Activated CD4-positive, alpha-beta T cell treated with anti-CD3 and anti-CD28 coated beads, Interleukin-2, amount 10 ng/mL, durations not matched to agents 24 days and 14 days (primary cell): ENCODE measurements at places on chromosomes 3 and 15. TPM values are rescaled to one million over a fixed set of nuclear protein-coding genes. Genes with fewer than 3 reads are reported as not detected.

DNA sequence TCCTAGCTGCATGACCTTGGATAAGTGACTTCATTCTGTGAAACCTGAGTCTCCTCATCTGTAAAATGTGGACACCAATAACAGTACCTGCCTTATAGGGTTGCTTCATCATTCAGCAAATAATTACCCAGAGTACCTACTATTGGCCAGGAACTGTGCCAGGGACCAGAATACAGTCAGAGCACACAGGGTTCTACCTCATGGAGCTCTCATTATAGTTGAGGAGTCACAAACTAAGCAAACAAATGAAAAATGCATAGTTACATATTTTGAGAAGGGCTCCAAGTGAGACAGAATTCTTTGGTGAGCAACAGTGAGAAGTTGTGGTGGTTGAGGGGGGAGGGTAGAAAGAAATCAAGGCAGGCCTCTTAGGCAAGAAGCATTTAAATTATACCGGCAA is 308.6 kb upstream of the WNT5A start:
- no peak overlapping the region for H3K27ac ChIP-seq
- H3K4me3 ChIP-seq = no peak overlapping the region
- no peaks in the 10 kb centered on the region for H3K4me1 ChIP-seq
- H3K27me3 ChIP-seq = no peaks in the 10 kb centered on the region

- DNase-seq = no peak
- no peaks in the 10 kb centered on the region for H3K27me3 ChIP-seq
- H3K4me1 ChIP-seq = no peaks in the 10 kb centered on the region
- peaks cover 25% of the 10 kb centered on the region for H3K36me3 ChIP-seq
- H3K4me3 ChIP-seq = no peak overlapping the region
These were observed 8.6 kb upstream of the ZNF621 start for GRCh38 chr3:40516201-40516600.

DNA sequence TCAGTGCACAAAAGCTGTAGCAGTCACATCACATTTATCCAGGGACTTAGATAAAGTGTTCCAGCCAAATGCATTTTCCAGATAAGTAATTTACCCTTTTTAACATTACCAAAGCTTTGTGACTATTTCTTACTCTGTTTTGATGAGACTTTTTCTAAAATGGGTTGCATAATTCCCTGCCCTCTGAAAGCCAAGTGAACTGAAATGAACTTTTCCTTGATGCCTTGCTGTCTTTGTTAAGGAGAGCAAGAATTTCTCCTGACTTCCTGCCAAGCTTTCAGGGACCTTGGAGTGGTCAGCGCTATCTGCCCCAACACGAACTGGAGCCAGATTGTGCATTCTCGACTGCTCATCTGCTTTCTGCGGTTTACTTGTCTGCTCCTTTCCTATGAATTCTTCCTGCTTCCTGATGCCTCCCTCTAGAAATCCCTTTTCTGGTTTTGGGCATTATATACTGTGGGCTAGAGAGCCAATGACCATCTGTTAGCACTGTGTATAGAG is 34.8 kb downstream of the EIF4E3 start:
- no peak overlapping the region for H3K4me3 ChIP-seq
- H3K36me3 ChIP-seq = peaks cover 46% of the 10 kb centered on the region
- peaks cover 12% of the 10 kb centered on the region for H3K4me1 ChIP-seq

DNA sequence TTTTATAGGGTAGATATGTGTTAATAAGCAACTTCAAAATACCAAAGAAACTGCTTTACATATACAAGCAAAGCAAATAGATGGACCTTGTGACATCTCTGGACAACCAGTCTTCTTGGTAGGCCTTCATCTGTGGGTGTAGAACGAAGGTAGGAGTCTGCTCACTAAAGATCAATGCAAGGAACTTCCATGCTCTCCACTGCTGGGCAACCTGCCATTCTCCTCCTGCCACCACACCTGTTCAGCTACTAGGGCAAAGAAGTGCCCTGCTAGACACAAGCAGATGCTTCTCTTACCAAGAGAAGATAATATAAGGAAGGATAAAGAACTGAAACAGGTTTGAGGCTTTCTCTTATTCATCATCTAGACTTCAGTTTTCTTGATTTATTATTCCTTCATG is 12.6 kb downstream of the PPARG start:
- no peak overlapping the region for H3K27ac ChIP-seq
- H3K27me3 ChIP-seq = peaks cover 35% of the 10 kb centered on the region
- no peak overlapping the region for H3K4me3 ChIP-seq
- no peaks in the 10 kb centered on the region for H3K36me3 ChIP-seq
- H3K4me1 ChIP-seq = no peaks in the 10 kb centered on the region

- H3K27ac ChIP-seq = no peak overlapping the region
- peaks cover 18% of the 10 kb centered on the region for H3K4me1 ChIP-seq
- H3K27me3 ChIP-seq = peaks cover 23% of the 10 kb centered on the region
- no peak overlapping the region for H3K4me3 ChIP-seq
These were observed 331.5 kb downstream of the UACA start for GRCh38 chr15:70431854-70432253.

DNA sequence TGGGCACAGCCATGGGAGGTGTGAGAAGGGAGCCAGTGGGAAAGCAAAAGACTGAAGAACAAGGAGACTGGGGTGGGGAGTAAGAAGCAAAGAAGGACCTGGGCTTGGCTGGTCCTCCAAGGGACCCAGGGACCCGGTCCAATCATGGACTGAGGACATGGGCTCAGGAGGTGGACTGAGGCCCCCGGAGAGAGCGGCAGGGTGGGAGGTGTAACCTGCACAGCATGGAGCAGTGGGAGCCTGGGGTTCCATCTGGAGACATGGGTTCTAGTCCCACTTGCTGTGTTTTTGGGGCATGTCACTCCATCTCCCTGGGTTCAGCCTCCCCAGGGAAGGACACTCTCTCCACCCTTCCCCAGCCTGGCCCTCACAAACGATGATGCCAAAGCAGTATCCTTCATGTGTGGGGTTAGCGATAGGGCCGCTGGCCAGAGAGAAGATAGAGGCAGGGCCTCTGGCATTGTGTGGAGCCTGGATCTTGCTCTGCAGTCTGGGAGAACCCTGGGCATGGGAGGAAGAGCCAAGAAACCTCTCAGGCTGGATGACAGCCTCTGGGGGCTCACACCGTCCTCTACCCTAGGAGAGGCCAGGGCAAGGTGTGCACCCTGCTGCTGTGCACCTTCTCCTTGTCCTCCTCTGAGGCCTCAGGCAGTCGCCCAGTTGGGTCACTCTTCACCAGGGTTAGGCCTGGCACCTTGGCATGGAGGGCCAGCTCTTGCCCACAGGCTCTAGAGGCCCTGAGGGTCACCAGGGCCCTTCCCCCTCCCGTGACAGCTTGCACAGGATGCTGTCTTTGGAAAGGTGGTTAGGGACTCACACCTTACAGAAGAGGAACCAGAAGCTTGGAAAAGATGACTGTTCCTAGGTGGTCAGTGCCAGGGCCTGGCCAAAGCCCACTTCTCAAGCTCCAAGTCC is 26.0 kb downstream of the FBXW12 start:
- no peaks in the 10 kb centered on the region for H3K36me3 ChIP-seq
- no peak for DNase-seq
- peaks cover 2% of the 10 kb centered on the region for H3K4me1 ChIP-seq
- H3K4me3 ChIP-seq = no peak overlapping the region

DNA sequence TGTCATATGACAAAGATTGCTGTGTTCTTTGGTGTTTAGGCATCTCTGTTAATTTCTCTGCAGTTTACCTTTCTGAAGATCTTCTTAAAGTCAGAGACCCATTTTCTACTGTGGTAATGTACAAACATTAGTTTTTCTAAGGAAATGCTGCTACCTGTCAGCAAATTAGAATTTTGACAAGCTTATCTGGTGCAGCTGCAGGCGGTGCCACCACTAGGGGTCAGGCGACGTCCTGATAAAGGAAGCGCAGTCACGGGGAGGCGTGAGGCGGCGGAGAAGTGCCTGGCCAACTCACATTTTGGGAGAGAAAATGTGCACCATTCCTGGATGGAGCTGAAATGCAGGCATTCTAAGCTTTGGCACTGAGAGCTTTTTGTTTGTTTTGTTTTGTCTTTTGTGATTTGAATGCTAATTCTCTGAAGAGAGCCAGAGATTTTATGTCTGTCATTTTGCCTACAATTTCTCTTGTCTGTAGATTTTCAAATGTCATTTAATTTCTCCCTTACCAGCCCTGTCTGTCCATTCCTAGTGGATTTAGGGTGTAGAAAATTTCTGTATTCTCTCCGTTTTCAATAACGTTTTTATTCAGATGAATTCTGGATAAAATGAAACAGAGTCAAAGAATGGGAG is 24.9 kb upstream of the SIAH2 start:
- H3K4me1 ChIP-seq = peaks cover 39% of the 10 kb centered on the region
- H3K27ac ChIP-seq = peak overlapping the region; percentile 39
- peak; percentile 92 for DNase-seq
- H3K4me3 ChIP-seq = peak overlapping the region; percentile 2
- peaks cover 4% of the 10 kb centered on the region for H3K27me3 ChIP-seq

- no peak overlapping the region for H3K27ac ChIP-seq
- H3K36me3 ChIP-seq = no peaks in the 10 kb centered on the region
- H3K4me1 ChIP-seq = no peaks in the 10 kb centered on the region
- no peak overlapping the region for H3K4me3 ChIP-seq
These were observed 134.4 kb upstream of the FAM3D start for GRCh38 chr3:58800940-58801339.

GRCh38 chr3:106302451-106303221 is 433.8 kb upstream of the CBLB start:
- peaks cover 16% of the 10 kb centered on the region for H3K36me3 ChIP-seq
- DNase-seq = peak; percentile 77
- H3K27ac ChIP-seq = peak overlapping the region; percentile 59
- H3K4me3 ChIP-seq = peak overlapping the region; percentile 30
- peaks cover 39% of the 10 kb centered on the region for H3K4me1 ChIP-seq

DNA sequence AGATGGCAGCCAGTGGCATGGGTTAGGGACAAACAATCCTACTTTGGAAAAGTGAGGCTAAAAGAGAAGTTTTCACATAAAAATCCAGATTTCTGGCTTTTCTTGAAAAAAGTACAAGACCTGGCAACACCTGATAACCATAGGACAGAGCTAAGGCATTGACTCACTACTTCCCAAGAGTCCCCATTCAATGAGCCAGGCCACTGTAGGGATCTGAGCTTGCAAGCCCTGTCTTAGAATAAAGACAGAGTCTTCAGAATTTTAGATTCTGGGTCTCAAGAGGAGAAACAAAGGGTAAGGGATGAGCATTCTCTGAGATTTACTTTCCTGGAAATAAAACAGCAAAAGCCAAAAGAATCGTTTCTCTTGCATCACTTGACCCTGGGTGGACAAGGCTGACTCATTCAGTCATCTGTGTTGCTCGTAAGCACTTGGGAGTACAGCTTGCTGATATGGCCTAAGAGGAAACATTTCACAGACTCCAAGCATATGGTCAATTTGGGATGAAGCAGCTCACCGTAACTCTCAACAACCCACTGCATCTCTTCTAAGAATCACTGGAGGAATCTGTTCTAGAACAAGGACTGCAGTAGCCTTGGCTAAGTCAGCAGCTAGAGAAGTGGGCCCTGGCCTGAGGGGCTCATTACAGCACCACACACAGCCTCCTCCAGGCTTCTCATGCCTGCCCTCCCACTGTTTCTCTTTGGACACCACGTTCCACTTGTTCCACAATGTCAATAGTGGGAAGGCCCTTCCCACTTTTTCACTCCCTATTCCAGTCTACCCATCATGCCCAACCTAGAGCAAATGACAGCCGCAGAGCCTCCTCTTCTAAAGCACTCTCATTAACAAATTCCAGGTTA is 86.2 kb downstream of the RFTN1 start:
- peaks cover 62% of the 10 kb centered on the region for H3K36me3 ChIP-seq
- peaks cover 17% of the 10 kb centered on the region for H3K4me1 ChIP-seq
- no peak for DNase-seq
- H3K4me3 ChIP-seq = no peak overlapping the region
- no peak overlapping the region for H3K27ac ChIP-seq

GRCh38 chr3:11610700-11611275 is 32.9 kb downstream of the VGLL4 start:
- H3K36me3 ChIP-seq = peaks cover 26% of the 10 kb centered on the region
- H3K27me3 ChIP-seq = no peaks in the 10 kb centered on the region
- no peak overlapping the region for H3K4me3 ChIP-seq

- peaks cover 4% of the 10 kb centered on the region for H3K27me3 ChIP-seq
- H3K36me3 ChIP-seq = no peaks in the 10 kb centered on the region
- DNase-seq = no peak
- no peak overlapping the region for H3K27ac ChIP-seq
These were observed 20.3 kb upstream of the FRMD4B start for GRCh38 chr3:69406163-69406562.

DNA sequence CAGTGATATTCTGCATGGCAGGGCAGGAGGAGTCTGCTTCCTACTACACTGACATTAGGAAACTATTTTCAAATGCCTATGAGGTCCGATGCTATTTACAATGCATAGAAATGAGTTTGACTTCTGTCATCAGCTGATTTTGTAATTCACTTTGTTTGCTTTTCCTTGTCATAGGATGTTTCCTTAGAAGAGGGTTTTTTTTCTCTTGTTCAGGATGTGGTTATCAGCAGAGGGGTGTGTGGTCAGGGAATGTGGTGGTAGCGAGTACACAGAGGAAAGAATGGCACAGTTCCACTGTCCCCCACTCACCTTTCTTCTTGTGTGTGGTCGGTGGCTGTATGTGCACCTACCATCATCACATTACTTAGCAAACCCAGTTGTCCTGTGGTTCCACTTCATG is 231.5 kb downstream of the LRTM1 start:
- H3K4me1 ChIP-seq = no peaks in the 10 kb centered on the region
- H3K36me3 ChIP-seq = no peaks in the 10 kb centered on the region
- no peaks in the 10 kb centered on the region for H3K27me3 ChIP-seq
- no peak for DNase-seq
- no peak overlapping the region for H3K4me3 ChIP-seq

DNA sequence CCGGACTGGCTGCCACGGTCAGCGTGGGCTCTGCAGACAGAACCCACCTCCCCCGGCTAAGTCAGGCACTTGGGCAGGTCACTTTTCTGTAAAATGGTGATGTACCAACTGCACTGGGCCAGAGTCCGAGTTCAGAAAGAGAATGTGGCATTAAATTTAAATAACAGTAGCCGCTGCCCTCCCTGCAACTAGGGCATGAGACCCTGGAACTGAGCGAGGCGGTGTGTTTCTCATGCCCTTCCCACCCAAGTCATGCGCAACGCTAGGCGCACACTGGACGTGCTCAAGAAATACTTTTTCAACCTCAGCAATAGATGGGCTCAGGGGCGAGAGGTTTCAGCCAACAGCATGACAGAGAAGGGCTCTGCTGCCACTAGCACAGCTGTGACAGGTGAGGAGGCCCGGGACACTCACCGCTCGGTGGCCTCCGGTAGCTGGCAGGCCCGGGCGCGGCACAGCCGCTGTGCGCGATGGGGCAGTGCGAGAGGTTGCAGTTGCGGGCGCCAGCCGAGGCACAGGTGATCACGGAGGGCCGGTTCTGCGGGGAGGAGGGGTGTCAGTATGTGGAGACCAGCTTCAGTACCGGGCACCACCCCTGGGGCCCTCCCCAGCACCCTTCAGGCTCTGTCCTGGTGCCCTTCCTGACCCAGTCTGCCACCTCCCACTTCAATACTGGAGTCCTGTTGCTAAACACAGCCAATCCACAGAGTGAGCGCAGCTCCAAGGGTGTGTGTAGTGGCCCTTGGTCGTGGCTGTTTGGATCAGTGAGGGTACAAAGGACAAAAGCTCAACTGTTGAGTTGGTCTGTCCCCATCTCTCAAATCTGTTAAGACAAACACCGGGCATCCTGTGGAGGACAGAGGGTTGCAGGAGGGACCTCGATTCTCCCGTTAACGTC is 84.5 kb downstream of the VGLL4 start:
- H3K4me1 ChIP-seq = peaks cover 8% of the 10 kb centered on the region
- peak overlapping the region; percentile 41 for H3K27ac ChIP-seq
- no peak for DNase-seq
- peaks cover 24% of the 10 kb centered on the region for H3K36me3 ChIP-seq

- peaks cover 4% of the 10 kb centered on the region for H3K27me3 ChIP-seq
- no peaks in the 10 kb centered on the region for H3K36me3 ChIP-seq
- no peak overlapping the region for H3K4me3 ChIP-seq
These were observed 42.5 kb downstream of the IL16 start for GRCh38 chr15:81239190-81239589.

Gene FBXW12
- total RNA-seq = 0.14 and 0.28 TPM in 2 replicates

Gene ERC2
- total RNA-seq = 0.19 TPM in 1 of 2 replicates, not detected in the other

Gene CCDC9B
- 0.21 and 0.54 TPM in 2 replicates for total RNA-seq

Gene SLC35G2
- total RNA-seq = 3.4 and 3.8 TPM in 2 replicates

Gene GPR149
- total RNA-seq = not detected in 2 replicates

Gene LIPC
- 0.80 and 0.93 TPM in 2 replicates for total RNA-seq

Gene FBN1
- total RNA-seq = 0.64 and 1.0 TPM in 2 replicates
